Activated naive CD8-positive, alpha-beta T cell treated with anti-CD3 and anti-CD28 coated beads for 36 hours (primary cell): ENCODE measurements at places on chromosomes 12 and 14. TPM values are rescaled to one million over a fixed set of nuclear protein-coding genes. Genes with fewer than 3 reads are reported as not detected.

The INF2 gene
- 67.8 TPM for total RNA-seq

The ACOT6 gene
- total RNA-seq = not detected

The FOXN4 gene
- not detected for total RNA-seq

The ADGRD1 gene
- total RNA-seq = 0.38 TPM

The AQP5 gene
- total RNA-seq = not detected

DNA sequence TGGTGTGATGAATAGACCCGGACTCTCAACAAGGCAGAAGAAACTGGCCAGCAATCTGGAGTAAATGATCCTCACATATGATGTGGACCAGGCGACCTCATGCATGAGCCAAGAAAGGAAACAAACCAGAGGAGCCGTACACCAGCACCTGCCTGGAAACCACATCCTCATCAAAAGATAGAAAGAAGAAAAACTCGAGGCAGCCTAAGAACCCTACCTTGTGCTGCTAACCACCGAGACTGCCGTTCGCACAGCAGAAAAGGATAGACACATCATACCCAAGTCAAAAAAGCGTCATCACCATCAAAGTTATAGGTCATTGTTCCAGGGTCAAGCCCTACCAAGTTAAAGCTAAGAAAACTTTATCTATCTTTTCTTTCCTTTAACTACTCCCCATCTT lies 66.7 kb downstream of the RESF1 start:
- peaks cover 14% of the 10 kb centered on the region for H3K36me3 ChIP-seq
- no peaks in the 10 kb centered on the region for H3K27me3 ChIP-seq
- peak; percentile 61 for DNase-seq
- peaks cover 26% of the 10 kb centered on the region for H3K4me1 ChIP-seq
- peak overlapping the region; percentile 7 for H3K4me3 ChIP-seq

DNA sequence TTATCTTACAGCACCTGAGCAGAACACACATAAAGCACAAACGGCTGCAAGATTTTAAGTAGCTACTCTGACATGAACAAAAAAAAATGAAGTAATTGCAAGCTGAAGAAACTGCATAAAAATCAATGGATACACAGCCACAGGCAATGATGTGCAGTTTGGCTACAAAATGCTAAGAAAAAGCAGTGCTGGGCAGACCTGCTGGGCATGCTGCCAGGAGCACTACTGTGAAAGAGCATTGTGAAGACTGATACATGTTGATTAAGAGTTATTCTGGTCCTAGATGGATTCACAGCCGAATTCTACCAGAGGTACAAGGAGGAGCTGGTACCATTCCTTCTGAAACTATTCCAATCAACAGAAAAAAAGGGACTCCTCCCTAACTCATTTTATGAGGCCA lies 20.1 kb upstream of the RTN1 start:
- no peaks in the 10 kb centered on the region for H3K36me3 ChIP-seq
- H3K4me3 ChIP-seq = no peak overlapping the region
- no peak for DNase-seq
- H3K4me1 ChIP-seq = no peaks in the 10 kb centered on the region
- no peak overlapping the region for H3K27ac ChIP-seq
- H3K27me3 ChIP-seq = peaks cover 13% of the 10 kb centered on the region

- no peaks in the 10 kb centered on the region for H3K27me3 ChIP-seq
- H3K4me1 ChIP-seq = peaks cover 3% of the 10 kb centered on the region
- H3K27ac ChIP-seq = peak overlapping the region; percentile 34
- H3K4me3 ChIP-seq = no peak overlapping the region
- peaks cover 11% of the 10 kb centered on the region for H3K36me3 ChIP-seq
Measured at GRCh38 chr14:102870994-102871831, 51.2 kb upstream of the AMN start.

DNA sequence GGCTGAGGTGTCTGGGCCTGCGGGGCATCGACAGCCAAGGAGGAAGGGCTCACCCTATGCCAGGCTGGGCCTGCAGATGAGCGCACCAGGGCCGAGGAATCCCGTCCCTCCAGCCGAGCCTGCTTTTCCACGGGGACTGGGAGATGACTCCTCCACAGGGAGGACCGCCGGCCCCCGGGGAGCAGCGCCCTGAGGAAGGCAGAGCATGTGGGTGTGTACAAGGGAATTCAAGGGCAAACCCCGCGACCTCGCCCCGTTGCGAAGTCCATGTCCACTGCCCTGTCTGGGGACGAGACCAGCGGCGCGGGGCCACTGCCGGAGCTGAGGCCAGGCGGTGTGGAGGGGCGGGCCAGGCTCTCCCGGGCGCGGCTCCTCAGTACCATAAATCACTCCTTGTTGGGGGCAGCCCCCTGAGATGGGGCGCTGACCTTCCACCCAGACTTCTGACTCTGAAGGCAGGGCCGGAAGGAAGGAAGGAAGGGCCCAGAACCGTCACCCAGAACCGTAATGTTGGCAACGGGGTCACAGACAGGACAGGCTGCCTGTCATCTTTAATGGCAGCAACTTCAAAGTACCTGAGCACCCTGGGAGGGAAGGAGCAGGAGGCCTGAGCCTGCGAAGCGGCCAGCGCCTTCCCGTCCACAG lies 52.5 kb downstream of the RNF34 start:
- DNase-seq = no peak
- no peaks in the 10 kb centered on the region for H3K27me3 ChIP-seq
- peaks cover 14% of the 10 kb centered on the region for H3K36me3 ChIP-seq
- H3K4me1 ChIP-seq = peaks cover 18% of the 10 kb centered on the region
- H3K27ac ChIP-seq = no peak overlapping the region
- no peak overlapping the region for H3K4me3 ChIP-seq

DNA sequence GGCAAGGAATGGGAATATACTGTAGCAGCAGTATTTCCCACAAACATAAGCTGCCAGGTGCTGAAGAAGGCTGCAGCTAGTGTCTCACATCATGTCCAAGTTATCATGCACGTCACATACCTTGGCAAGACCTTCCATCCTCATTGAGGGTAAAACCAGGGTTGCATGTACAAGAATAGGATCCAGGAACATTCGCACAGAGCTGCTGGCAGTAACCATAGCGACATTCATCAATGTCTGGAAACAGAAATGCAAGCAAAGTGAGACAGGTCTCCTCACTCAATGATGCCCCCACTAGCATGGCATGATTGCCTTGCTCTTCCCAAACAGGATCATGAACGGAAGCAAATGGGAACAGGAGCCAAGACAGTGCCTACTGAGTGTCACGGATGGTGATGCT lies 23.8 kb upstream of the TC2N start:
- H3K36me3 ChIP-seq = peaks cover 1% of the 10 kb centered on the region
- H3K4me3 ChIP-seq = no peak overlapping the region

DNA sequence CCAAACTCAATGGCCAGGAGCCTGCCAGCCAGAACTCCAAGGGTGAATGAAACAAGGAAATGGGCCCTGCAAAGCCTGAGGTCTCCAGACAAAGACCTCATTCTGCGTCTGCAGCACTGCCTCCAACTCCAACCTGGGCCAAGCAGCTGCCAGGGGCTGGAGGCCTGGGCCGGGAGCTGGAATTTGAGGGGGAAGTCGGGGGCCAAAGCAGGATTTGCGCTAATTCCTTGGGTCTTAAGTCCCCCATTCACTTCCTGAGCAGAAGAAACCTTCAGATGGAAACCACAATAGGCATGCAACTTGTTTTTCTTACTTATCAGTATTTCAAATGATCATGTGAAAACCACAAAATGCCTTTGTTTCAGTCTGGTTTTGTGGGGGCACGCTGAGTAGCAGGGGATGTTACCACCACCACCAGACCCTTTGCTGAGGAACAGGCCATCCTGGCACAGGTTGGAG lies 23.0 kb upstream of the TC2N start:
- peaks cover 1% of the 10 kb centered on the region for H3K36me3 ChIP-seq
- H3K27me3 ChIP-seq = no peaks in the 10 kb centered on the region
- DNase-seq = no peak

DNA sequence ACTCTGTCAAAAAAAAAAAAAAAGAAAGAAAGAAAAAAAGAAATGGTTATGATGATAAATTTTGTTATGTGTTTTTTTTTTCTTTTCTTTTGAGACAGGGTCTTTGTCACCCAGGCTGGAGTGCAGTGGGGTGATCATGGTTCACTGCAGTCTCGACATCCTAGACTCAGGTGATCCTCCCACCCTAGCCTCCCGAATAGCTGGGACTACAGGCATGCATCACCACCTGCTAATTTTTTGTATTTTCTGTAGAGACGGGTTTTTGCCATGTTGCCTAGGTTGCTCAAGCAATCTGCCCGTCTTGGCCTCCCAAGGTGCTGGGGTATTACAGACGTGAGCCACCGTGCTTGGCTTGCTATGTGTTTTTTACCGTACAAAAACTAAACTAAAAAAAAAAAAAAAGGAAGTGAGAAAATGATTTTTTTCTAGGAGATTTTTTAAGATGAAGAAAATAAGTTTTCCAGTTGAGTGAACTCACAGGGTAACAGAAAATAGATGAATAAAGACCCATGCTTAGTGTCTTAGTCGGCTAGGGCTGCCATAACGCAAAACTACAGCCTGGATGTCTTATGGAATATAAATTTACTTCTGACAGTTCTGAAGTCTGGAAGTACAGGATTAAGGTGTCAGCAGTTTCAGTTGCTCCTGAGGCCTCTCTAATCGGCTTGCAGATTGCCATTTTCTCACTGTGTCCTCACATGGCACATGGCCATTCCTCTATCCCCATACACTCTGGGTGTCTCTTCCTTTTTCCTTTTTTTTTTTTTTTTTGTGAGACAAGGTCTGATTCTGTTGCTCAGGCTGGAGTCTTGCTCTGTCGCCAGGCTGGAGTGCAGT lies 13.2 kb upstream of the APOF start:
- H3K4me1 ChIP-seq = no peaks in the 10 kb centered on the region
- H3K4me3 ChIP-seq = no peak overlapping the region
- no peak overlapping the region for H3K27ac ChIP-seq
- DNase-seq = no peak
- H3K27me3 ChIP-seq = no peaks in the 10 kb centered on the region

- no peaks in the 10 kb centered on the region for H3K4me1 ChIP-seq
- no peak overlapping the region for H3K4me3 ChIP-seq
- H3K27ac ChIP-seq = no peak overlapping the region
Measured at GRCh38 chr12:119327471-119327870, 7.1 kb upstream of the CCDC60 start.

DNA sequence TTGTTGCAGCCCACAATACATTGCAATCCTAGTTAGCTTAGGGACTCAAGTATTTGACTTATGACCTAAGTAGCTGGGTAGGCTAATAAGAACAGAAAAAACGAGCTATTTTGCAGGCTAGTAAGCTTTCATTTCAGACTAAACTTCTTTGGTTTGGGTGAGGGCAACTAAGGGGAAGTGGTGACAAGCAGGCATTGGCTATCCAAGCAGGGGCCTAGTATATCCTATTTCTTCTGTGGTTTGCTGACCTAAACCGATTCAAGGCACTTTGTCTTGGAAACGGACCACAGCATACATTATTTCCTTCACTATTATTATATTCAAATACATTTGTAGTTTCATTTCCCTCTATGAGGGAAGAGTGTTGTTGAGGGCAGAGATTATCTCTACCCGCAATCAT lies 21.6 kb upstream of the SLC5A8 start:
- DNase-seq = no peak
- H3K36me3 ChIP-seq = no peaks in the 10 kb centered on the region
- no peaks in the 10 kb centered on the region for H3K4me1 ChIP-seq
- no peak overlapping the region for H3K27ac ChIP-seq
- H3K27me3 ChIP-seq = no peaks in the 10 kb centered on the region
- H3K4me3 ChIP-seq = no peak overlapping the region

DNA sequence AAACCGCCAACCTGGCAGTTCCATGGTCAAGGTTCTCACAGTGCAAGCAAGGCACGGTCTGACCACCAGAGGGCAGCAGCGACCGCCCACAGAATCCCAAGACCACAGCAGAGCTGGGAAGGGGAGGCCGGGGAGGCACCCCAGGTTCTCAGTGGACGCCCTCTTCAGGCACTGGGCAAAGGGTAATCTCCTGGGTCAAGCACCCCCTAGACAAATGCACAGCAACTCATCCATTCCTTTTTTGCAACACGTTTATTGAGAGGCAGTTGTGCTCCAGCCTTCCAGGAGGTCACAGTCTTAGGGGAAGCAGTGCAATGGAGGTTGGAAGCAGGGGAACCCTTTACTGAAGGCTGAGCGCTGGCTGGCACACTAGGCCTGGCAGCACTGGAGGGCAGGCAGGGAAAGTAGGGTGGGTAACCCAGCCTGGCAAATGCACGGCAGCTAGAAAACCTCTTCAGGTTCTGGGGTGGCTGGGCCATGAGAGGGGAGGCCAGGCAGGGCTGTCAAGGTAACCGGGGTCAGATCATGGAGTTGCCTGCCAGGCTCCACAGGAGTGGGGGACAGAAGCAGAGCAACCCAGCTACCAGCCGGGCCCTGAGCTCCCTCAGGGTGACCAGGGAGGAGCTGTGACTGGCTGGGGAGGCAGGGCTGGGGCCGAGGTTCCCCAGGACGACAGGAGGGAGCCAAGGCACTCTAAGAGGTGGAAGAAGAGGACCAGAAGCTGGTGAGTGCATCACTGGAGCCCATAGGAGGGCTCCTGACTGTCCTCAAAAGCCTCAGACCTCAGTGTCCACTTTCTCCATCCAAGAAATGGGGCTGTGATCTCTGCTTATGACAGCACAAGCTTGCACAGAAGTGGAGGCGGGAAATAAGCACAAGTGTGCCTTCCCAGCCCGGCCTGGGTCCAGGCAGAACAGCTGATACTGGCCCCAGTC lies 1.8 kb upstream of the RHOF start:
- peaks cover 55% of the 10 kb centered on the region for H3K4me1 ChIP-seq
- H3K36me3 ChIP-seq = peaks cover 27% of the 10 kb centered on the region
- H3K4me3 ChIP-seq = peak overlapping the region; percentile 96
- no peaks in the 10 kb centered on the region for H3K27me3 ChIP-seq
- peak; percentile 78 for DNase-seq
- H3K27ac ChIP-seq = peak overlapping the region; percentile 92

GRCh38 chr12:25495331-25496097 lies 57.6 kb downstream of the LMNTD1 start:
- no peak overlapping the region for H3K27ac ChIP-seq
- H3K36me3 ChIP-seq = no peaks in the 10 kb centered on the region
- no peak overlapping the region for H3K4me3 ChIP-seq
- H3K27me3 ChIP-seq = no peaks in the 10 kb centered on the region

GRCh38 chr14:54251356-54251755 lies 145.5 kb upstream of the CDKN3 start:
- H3K36me3 ChIP-seq = no peaks in the 10 kb centered on the region
- H3K4me3 ChIP-seq = no peak overlapping the region
- no peak for DNase-seq
- no peak overlapping the region for H3K27ac ChIP-seq
- peaks cover 34% of the 10 kb centered on the region for H3K27me3 ChIP-seq

GRCh38 chr14:75381642-75382041 lies 46.2 kb upstream of the JDP2 start:
- H3K27me3 ChIP-seq = peaks cover 13% of the 10 kb centered on the region
- no peak overlapping the region for H3K4me3 ChIP-seq
- DNase-seq = no peak
- H3K36me3 ChIP-seq = peaks cover 6% of the 10 kb centered on the region
- H3K27ac ChIP-seq = no peak overlapping the region

DNA sequence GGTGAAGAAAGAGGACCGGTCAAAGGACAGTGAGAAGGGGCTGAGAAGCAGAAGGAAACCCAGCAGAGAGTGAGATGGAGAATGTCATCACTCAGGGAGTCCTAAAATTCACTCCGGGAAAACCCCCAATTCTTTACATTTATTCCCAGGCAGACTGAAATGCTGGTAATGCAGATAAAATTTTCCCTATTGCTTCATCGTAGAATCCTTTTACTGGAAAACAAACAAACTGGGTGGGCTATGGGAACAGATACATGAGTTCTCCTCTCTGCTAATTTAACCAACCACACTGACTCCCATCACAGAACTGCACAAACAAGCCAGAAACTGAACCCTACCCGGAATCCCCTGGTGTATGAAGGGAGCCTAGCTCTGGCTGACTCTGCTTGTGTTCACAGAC lies 20.9 kb downstream of the HEBP1 start:
- peaks cover 16% of the 10 kb centered on the region for H3K36me3 ChIP-seq
- H3K27me3 ChIP-seq = no peaks in the 10 kb centered on the region
- H3K27ac ChIP-seq = no peak overlapping the region
- H3K4me3 ChIP-seq = no peak overlapping the region
